ENCODE measurements at places on chromosomes 2 and 18.
A peak's percentile ranks its signal among the peaks of the same experiment; 100 is the strongest.

GRCh38 chr18:55998801-55999385 is 410.9 kb upstream of the TCF4 start:
- ATAC-seq, result no peak

DNA sequence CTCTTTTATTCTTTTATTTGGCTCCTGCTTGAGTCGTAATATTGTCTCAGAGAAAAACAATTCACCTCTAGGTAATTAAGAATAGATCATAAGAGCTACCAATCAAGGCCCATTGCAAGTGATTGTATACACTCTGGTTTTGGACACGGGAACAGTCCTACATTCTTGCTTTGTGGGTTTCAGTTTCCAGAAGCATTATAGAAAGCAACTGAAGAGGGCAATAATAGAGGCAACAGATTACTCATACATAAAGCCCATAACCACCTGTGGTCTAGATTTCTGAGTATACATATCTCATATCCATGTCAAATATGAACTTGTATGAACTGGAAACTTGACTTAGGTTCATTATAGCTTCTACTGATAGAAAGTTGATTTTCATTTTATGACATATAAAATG is 65.4 kb downstream of the DIS3L2 start:
- no peak for ATAC-seq

DNA sequence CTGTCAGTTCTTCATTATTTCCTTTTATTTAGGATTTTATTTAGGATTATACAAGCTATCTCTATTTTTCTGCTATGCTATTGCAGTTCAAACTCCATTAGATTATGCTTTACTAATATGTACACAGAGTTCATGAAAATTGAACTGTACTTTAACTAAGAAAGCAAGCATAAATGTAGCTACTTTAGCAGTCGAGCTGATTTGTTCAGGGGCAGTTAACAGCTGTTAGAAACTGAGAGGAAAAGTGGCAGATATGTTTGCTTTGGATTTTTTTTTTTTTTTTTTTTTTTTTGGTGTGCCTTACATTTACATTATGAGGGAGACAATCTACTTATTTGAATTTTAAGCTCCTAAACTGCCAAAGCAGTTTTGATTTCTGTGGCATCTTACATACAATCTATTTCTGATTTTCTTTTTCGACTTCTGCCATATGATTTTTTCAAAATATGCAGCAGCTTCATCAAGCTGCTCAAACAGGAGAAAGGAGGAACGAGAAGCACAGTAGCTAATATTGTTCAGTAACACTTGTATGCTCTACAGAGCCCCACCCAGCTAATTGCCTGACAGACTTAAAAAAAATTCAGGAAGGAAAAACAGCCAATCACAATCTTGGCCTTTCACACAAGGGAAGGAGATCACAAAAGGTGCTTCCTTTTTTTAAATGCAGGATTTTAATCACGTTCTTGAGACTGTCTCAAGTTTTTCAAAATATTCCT is 233.4 kb upstream of the SIX3 start:
- peak; percentile 59 for ATAC-seq

DNA sequence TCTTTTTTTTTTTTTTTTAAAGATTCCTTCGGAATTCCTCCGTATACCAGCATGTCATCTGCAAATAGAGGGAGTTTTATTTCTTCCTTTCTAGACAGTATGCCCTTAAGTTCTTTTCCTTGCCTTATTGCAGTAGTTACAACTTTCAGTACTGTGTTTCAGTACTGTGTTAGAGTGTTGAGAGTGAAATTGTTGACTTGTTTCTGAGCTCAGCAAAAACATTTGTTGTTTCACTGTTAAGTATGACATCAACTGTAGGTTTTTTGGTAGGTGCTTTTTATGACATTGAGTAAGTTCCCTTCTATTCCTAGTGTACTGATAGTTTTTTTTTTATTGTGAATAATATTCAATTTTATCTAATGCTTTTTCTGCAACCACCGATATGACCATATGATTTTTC is 43.9 kb downstream of the ACVR2A start:
- no peak for ATAC-seq

DNA sequence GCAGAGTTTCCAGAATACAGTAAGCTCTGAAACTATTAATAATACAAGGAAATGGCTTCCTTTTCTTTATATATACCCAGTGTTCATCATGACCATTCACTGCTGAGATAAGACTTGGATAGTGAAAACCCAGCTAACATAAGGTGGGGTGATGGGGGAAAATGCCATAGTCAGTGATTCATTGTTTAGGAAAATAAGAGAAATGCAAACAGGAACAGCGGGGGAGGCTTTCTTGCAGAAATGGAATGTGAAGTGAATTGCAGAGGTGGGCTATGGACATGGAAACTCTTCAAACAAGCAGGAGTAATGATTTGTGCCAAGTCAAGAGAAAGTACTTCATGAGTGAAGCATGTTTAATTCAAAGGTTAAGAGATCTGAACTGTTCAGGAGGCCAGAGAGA is 519.4 kb downstream of the TDRD15 start:
- ATAC-seq, result no peak

DNA sequence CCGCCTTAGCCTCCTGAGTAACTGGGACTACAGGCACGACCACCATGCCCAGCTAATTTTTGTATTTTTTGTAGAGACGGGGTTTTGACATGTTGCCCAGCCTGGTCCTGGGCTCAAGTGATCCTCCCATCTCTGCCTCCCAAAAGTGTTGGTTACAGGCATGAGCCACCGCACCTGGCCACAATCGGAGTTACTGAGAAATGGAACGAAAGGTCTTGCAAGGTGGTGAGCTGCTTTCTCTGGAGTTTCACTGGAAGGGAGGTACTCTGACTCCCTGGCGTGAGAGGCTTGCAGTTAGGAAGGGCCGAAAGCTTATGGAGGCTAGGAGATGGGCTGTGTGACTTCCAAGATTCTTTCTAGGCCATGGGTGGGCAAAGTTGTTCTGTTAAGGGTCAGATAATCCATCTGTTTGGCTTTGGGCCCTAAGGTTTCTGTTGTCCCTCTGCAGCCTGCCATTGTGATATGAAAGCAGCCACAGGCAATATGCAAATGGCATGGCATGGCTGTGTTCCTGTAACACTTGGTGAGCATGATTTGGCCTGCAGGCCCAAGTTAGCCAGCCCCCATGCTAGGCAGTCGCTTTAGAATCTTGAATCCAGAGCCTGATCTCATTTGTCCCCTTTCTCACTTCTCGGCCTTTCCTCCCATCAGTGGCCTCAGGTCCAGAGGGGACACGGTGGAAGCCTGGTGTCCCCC is 7.9 kb downstream of the EFHD1 start:
- ATAC-seq, result no peak

GRCh38 chr2:208015475-208015874 is 9.9 kb downstream of the PLEKHM3 start:
- no peak for ATAC-seq

DNA sequence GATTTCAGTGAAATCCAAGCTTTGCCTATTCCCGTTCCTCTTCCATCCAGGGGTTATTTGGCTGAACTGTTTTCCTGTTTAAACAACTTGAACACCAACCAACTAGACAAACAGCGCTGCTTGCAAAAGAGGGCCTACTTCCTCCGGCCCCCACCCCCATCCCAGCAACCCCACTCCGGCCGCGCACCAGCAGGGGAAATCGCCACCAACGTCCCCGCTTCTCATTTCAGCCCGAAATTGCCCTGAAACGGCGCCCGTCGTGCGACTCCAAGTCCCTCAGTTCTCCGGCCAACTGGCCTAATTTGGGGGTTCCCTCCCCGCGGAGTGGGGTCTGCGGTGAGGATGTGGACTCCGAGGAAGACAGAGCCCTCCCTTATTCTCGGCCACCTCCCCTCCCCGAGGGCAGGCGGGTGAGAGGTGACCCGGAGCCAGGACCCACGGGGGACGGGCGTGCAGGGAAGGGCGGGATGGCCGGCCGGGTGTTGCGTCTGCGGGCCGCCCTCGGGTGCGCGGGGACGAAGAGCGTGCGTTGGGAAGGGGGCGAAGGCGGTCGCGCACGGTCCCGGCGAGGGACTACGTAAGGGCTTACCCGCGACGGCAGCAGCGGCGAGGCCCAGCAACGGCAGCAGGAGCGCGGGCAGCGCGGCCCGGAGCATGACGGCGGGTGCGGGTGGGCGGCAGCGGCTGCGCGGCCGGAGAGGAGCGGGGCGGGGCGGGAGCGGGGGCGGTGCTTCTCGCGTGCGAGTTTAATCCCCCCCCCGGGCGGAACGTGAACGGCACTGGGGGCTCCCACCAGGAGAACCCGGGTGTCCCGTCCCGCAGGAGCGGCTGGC is at the start of gene CD302:
CD302 (minus strand) TSS at position 666 of the 833 bp plus-strand sequence; CDS start at position 656, 10 bp downstream.
- peak; percentile 61 for ATAC-seq

DNA sequence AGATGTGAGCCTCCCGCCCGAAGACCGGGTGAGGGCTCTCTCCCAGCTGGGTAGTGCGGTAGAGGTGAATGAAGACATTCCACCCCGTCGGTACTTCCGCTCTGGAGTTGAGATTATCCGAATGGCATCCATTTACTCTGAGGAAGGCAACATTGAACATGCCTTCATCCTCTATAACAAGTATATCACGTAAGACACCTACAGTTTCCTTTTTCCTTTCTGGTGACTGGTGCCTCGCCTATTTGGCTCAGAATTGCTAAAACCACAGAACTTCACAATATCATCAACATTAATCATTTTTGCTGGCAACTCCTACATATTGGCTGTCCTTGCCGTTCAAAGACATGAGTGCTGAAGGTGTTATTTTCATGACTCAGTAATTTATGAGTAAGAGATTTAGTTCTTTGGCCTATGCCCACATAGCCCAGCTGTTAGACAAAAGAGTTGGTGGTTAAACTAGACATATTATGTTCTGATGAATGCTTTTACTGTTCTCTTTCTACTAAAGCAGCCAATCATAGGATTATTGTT is 2.2 kb downstream of the STAMBP start:
- ATAC-seq, result peak; percentile 80

- no peak for ATAC-seq
Observed at GRCh38 chr2:59737299-59737698, 816.2 kb downstream of the BCL11A start.

GRCh38 chr18:44497311-44497710 is 183.4 kb upstream of the SETBP1 start:
- ATAC-seq, result no peak

GRCh38 chr18:41323044-41323443 is 632.0 kb upstream of the PIK3C3 start:
- ATAC-seq, result no peak

DNA sequence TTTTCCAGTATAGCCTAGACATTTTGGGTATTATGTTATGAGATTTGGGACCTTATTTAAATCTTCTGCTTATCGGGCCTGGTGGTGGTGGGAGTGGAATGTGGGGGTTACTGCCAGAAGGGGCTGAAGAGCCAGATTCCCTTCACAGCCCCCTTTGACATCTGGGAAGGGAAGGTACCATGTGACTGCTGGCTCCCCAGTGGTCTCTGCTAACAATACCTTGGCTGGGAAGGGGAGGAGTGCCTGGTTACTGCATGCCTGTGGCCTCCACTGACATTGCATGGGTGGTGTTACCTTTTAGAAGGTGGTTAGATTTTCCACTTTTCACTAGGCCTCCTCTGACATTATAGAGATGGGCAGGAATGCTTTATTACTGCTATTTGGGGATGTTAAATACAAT is 8.0 kb downstream of the ATP9B start:
- no peak for ATAC-seq

- ATAC-seq, result no peak
Observed at GRCh38 chr2:235665661-235666212, 171.9 kb downstream of the AGAP1 start.

DNA sequence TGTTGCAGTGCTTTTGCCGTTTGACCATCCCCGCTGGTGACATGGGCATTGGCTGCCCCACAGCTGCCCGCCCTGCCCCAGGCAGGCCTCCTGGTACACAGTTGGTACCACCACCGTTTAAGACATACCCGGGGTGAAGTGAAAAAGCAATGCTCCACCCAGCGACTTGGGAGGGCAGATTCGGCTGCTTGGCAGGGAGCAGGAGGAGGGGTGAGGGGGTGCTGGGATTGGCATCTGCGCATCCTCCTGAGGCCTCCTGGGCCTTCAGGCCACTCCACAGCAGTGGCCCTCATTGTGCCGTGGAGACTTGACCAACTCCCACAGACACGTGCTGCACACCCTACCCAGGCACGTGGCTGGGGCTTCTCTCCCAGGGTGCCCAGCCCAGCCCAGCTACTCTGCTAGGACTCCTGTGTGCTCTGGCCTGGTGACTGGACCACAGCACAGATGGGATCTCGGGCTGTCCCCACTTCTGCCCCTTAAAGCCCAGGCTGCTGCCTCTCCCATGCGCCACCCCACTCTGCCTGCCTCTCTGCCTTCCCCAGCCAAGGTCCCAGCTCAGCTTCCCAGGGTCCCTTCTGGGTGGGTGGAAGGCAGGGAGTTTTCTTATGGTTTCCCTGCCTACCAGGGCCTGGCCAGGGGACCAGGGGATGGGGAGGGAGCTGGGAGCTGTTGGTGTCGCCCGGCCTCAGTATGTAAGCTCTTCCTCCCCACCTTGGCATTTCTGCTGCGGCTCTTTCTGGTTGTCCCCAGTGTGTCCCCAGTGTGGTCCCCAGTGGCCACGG is 157.0 kb upstream of the HS6ST1 start:
- no peak for ATAC-seq

GRCh38 chr18:43863180-43863579 is 585.9 kb upstream of the SYT4 start:
- ATAC-seq, result no peak

DNA sequence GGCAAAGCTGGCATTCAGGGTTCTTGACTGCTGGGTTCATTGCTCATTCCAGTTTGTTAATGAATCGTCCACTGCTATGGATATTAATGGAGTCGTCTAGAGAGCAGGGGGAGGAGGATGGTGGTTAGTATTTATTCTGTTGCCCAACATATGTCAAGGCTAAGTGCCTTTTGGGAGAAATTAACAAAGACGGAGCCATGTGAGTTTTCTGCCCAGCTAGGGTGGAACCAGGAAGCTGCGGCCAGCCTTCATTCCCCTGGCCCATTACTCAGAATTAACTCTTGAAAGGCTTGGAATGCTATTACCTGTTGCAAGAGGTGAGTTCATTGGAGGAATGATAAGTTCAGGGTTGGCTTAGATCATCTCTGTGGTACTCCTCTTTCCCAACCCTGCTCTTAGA is 19.3 kb downstream of the IGFBP2 start:
- no peak for ATAC-seq

DNA sequence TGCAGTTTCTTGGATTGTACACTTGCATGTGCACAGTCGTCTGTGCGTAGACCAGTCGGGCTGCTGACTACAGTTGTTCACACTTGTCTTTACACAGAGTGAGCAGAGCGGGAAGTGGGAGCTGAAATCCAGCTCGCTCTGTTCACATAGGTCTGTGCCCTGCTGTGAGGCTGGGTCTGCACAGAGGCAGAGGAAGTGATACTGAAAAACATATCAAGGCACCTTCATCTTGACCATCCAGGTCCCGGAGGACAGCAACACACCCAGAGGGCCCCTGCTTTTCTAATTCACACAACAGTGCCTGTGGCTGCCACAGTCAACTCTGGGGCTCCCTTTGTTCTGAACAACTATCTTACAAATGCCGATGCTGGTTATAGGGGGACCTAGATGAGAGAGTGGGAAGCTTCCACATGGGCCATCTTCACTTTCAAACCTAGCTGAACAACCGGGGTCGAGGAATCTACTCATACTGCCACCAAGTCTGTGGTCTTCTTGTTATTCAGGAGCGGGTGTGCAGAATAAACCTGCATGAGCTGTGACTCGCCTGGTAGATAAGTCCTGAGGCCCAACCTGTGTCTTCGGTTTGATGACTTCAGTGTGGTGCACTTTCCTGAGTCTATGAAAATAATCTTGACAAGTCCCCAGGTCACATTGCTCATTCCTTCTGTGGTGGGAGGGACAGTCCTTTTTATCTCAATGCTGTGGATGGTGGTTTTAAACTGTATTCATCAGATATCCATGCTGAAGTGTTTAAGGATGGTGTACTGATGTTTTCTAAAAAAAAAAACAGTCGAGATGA is 3.5 kb upstream of the ADNP2 start:
- ATAC-seq, result no peak
